Fibroblast of skin of right quadriceps (primary cell): ENCODE measurements at places on chromosomes 3 and 15.
A peak's percentile ranks its signal among the peaks of the same experiment; 100 is the strongest.

- DNase-seq = no peak
Observed at GRCh38 chr3:133505813-133506212, 67.7 kb upstream of the CDV3 start.

GRCh38 chr3:158453865-158454264 lies 117.1 kb upstream of the MLF1 start:
- no peak for DNase-seq

DNA sequence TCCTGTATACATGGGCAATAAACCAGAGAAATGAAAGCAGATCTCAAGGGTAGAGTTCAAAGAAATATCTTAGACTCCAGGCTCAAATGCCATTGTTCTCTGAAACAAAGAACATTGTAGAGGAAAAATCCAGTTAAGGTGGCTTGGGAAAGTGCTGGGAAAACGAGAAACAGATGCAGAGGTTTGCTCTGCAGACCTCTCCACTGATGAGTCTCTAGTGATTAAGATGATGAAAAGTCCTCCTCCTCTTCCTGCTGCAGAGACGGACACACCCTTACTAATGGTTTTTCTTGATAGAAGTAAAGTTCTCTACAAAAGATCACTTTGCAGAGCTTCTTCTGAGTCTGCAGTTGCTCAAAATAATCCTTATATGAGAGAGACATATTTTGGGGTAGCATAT lies 264.7 kb downstream of the GABRG3 start:
- peak; percentile 33 for DNase-seq

DNA sequence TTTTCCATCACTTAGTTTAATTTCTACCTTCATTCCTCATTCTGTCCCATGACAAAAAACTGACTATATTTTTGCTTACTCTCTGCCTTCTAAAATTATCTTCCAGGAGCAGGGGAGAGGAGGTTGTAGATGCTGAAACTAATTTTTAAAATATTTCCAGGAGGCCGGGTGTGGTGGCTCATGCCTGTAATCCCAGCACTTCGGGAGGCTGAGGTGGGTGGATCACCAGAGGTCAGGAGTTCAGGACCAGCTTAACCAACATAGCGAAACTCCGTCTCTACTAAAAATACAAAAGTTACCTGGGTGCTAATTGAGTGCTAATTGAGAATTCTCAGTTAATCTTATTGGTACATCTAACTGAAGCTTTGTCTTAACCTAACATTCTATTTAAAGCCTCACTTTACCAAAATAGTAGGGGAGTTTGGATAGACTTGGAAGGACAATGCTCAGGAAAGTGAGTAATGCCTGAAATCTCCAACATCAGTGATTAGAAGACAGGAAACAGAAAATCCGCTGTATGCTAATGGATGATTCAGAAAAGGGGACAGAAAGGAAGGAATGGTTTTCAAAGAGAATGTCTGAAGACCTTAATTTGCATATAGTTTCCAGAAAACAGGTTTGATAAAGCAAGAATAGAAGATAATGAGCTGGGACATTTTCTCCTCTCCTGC lies 336.1 kb downstream of the GBE1 start:
- DNase-seq = peak; percentile 54

- DNase-seq = peak; percentile 29
Observed at GRCh38 chr3:189363590-189364255, 192.0 kb downstream of the TPRG1 start.

- peak; percentile 63 for DNase-seq
Observed at GRCh38 chr3:153338487-153338886, 176.5 kb downstream of the RAP2B start.

GRCh38 chr3:47324278-47324865 lies 41.6 kb downstream of the KLHL18 start:
- DNase-seq = peak; percentile 81

DNA sequence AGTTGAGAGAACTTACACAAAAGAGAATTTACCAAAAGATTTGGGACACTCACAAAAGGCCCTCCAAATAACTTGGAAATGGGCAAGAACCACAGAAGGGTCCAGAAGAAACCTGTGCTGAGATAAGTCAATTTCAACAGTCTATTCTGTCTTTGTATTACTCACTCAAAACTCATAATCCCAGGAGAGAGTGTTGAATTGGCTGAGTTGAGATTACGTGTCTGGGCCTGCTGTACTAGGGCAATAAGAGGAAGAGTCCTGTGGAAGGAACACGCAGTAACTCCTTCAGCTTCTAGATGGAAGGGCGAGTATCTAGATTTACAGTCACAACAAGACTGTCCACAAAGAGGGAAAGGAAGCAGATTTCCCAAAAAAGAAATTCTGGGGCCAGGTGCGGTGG lies 42.5 kb upstream of the DYNC1LI1 start:
- no peak for DNase-seq

GRCh38 chr3:118809696-118810498 lies 224.7 kb downstream of the IGSF11 start:
- DNase-seq = no peak

DNA sequence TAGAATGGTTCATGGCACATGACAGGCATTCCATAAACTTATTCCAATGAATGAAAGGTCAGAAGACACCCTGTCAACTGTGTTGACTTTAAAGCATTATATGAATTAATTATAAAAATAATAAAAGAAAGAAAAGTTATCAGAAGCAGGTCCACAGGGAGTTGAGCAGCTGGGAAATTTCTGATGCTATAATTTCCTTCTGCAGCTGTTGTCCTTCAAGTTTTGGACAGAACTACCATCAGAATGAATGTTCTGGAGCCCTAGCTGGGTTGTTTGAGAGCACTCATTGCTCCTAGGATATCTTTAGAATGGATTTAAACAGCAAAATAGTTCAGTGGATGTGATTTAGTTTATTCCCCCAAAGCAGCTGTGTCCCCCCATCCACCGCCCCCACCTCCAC lies 232.4 kb upstream of the PROK2 start:
- DNase-seq = no peak

GRCh38 chr15:101773496-101774100 lies 29.7 kb upstream of the OR4F6 start:
- DNase-seq = no peak

DNA sequence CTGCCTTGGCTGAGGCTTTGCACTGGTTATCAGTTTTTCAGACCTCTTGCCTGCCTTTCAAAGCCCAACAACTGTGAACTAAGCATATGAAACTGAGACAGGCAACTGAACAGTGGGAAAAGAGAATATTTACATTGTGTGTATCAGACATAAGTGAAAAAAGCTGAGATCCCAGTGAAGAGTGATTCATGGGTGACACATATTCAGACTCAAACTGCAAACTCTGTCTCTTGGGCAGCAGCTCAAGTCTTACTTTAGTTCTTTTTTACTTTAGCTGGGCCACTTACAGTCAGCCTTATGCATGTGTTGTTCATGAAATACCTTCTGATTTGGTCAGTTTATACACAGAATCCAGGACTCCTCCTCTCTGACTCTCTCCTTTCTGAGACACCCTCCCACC lies 19.2 kb downstream of the SUCLG2 start:
- DNase-seq = peak; percentile 90

- DNase-seq = no peak
Observed at GRCh38 chr3:23396746-23397145, 193.6 kb downstream of the UBE2E2 start.

DNA sequence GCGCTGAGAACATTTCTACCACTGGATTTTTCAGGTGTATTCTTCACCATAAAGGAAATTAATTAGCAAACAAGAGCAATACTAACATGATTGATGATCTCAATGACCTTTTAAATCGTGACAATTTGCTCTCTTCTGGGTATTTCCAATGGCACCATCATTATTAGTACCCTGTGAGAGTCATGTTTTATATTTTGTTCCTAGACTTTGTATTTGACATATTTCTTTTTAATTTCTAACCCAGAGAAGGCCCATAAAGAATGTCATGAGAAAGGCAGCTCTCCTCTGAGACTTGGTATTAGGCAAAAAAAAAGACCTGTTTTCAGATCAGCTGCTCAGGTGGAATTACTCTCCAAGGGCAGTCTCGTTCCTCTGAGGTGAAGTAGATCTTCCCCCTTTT lies 1253.4 kb downstream of the ROBO2 start:
- no peak for DNase-seq

DNA sequence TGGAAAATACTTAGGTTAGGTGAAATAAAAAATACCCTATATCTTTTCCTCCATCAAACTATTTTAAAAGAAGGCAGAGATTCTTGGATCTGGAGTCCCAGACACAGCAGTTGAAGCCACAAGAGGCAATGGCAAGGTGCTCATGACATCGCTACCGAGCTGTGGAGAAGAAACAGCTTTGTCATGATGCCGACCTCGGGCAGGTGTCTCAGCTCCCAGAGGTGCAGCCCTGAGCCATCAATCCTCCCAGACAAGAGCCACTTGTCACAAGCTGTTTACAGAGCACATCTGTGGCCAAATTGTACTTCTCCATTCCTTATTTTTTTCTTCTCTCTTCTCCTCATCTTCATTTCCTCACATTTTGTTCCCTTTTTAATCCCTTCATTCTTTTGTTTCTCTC lies 50.8 kb downstream of the GPR176 start:
- DNase-seq = no peak

- DNase-seq = no peak
Observed at GRCh38 chr3:43246976-43247375, 39.4 kb upstream of the SNRK start.
